Brain pericyte (primary cell): ENCODE measurements at places on chromosomes 5 and 9.

GRCh38 chr9:114025760-114026159 lies 52.3 kb downstream of the AMBP start:
- no peak for DNase-seq

DNA sequence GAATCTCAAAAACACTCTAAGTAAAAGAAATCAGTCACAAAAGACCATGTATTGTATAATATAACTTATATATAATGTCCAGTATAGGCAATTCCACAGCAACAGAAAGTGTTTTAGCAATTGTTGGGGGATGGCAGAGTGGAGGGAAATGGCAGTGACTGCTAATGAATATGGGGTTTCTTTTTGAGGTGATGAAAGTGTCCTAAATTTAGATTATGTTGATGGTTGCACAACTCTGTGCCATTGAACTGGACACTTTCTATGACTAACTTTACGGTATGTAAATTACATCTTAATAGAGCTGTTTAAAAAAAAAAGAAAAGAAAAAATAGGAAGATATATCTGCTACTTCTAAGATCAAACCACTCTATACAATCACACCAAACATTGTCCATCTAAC lies 124.9 kb upstream of the ZNF462 start:
- DNase-seq, result no peak

DNA sequence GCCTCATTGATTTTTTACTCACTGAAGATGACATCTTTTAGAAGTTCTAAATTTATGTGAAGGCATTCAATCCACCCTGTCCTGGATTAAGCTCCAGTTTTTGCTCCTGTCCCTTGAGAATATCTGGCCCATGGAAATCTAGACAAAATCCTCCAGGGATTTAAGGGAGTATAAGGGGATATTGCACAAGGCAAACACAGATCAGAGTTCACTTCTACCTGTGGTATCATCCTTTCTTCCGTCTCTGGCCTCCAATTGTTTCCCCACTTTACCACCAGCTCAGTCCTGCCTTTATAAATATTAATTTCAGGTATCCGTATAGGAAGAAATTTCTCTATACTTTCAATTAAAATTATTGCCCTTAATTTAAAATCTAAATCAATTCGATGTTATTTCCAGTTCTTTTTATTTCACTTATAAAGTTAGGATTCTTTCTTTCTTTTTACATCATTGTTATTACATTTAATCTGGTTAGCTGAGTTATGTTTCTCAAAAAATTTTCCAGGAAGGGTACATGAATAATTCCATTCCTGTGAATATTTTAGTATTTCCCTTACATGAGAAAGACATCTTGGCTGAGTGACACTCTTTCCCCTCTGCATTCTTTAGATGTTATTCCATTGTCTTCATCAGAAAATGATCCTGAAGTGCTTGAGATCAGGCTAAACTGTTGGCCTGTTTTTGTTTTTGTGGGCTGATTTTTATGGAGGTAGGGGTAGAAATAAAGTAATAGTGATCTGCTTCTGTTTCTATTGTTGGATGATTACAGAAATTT lies 194.3 kb upstream of the MAP3K1 start:
- DNase-seq, result no peak

- no peak for DNase-seq
These were observed 115.9 kb downstream of the ATPSCKMT start for GRCh38 chr5:10133830-10134229.

DNA sequence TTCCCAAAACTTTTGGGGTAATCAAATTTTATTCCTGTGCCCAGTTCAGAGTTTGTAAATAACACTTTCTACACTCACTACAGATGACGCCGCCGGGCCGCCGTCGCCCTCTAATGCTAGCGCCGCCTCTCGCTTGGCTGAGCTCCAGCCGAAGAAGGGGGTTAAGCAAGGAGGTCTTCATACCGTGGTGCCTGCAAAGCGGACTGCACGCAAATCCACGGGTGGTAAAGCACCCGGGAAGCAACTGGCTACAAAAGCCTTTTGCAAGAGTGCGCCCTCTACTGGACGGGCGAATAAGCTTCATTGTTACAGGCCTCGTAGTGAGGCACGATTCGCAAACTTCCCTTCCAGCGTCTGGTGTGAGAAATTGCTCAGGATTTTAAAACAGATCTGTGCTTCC lies 280.4 kb downstream of the MEF2C start:
- DNase-seq, result no peak

DNA sequence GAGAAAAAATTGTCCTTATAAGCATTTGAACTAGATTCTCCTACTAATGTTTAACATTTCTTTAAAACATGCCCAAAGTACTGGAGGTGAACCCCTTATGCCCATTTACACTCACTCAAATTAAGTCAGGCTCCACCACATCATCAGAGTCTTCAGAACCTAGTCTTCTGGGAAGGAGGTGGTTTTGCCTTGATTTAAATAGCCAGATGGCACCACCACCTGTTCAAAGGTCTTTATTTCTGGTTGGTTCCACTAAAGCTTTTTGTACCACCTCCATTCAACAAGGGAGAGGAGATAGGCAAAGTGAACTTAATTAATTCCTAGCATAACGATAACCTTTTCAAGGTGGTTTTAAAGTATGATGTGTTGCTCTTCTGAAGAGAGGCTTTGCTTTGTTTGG lies 189.5 kb downstream of the SLF1 start:
- no peak for DNase-seq

GRCh38 chr9:2086971-2087370 lies 71.8 kb downstream of the SMARCA2 start:
- no peak for DNase-seq

DNA sequence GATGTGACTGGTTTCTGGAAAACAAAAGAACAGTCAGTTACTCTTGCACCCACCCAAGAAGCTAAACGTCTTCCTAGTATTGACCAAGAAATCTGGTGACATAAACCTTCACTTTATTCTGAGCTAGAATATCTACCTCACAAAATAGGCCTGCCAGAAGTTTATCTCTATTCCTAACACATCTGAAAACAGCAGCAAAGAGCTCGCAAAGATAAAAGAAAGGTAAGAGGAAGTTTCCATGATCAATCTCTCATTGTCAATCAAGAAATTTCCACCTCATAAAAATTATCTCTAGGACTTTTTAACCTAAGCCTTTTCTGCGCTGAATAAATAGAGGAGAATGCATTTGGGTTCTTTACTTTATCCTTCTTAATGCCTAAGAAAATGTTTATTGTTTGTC lies 17.3 kb upstream of the ZNF474 start:
- DNase-seq, result no peak

DNA sequence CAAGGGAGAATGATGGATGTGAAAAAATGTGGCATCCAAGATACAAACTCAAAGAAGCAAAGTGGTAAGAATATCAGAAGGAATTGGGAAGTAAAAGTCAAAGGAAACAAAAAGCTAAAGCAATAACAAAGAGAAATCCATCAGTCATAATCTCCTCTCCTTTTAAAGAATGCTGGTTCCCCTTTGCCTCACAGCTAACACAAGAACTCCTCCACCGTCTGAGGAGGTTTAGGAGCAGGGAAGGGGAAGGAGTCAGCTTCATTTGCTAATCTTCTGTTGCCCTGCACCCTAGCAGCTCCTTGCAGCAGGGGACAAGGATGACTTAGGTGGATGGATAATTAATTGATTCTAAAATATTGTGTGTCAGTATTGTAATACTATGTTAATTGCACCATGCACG lies 16.4 kb downstream of the CD274 start:
- DNase-seq, result no peak

GRCh38 chr5:38509185-38509584 lies 47.3 kb downstream of the LIFR start:
- DNase-seq, result no peak

GRCh38 chr9:9387511-9388115 lies 1225.2 kb downstream of the PTPRD start:
- DNase-seq, result no peak

- no peak for DNase-seq
These were observed 15.0 kb downstream of the ACSL6 start for GRCh38 chr5:131996210-131997025.

GRCh38 chr9:116646661-116647514 lies 40.2 kb upstream of the TRIM32 start:
- DNase-seq, result no peak

GRCh38 chr5:139075066-139076050 lies 122.8 kb downstream of the SIL1 start:
- no peak for DNase-seq

- no peak for DNase-seq
These were observed 136.0 kb downstream of the MVB12B start for GRCh38 chr9:126462617-126463016.

- peak; percentile 39 for DNase-seq
These were observed 75.9 kb upstream of the PRR16 start for GRCh38 chr5:120388016-120388781.

GRCh38 chr5:132445930-132446329 lies 44.6 kb downstream of the IRF1 start:
- no peak for DNase-seq

DNA sequence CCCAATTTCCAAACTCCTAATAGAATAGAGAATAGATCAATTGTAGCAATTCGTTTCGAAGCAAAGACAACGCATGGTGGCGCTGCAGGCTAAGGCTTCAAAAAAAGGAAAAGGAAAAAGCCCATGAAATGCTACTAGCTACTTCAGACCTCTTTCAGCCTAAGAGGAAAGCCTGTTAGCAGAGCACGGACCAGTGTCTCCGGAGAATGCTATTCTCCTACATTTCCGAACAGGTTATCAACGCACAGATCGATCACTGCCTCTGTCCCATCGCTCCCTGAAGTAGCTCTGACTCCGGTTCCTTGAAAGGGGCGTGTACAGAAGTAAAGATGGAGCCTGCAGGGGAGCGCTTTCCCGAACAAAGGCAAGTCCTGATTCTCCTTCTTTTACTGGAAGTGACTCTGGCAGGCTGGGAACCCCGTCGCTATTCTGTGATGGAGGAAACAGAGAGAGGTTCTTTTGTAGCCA lies at the start of gene PCDHB15:
TSS of gene PCDHB15 (plus strand) at position 146 of the 468 bp plus-strand sequence. CDS start at position 330, 184 bp downstream.
- no peak for DNase-seq

DNA sequence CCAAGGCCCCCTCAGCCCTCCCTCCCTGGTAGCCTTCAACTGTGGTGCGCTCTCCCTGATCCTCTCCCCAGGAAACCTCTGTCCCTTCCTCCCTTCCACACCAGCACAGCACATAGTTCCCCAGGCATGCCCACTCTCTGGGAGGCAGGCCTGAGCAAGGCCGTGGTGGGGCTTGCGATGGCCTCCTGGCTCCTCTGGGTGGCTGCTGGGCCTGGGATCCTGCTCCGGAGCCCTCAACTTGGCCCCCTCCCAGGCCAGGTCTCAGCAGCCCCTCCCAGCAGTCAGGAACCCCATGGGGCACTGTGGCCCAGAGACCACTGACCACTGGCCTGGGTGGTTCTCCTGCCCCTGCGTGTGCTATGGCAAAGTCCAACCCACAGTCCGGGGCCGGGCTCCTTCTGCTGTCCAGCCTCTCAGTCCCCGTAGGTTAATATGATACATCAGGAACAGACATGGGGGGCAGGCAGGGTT lies 125.8 kb downstream of the ZNF354C start:
- no peak for DNase-seq

GRCh38 chr5:58753446-58753845 lies 170.6 kb downstream of the RAB3C start:
- DNase-seq, result no peak

GRCh38 chr9:114347675-114348074 lies 18.0 kb downstream of the ORM2 start:
- no peak for DNase-seq

GRCh38 chr5:149779124-149779465 lies 49.0 kb downstream of the PPARGC1B start:
- no peak for DNase-seq

DNA sequence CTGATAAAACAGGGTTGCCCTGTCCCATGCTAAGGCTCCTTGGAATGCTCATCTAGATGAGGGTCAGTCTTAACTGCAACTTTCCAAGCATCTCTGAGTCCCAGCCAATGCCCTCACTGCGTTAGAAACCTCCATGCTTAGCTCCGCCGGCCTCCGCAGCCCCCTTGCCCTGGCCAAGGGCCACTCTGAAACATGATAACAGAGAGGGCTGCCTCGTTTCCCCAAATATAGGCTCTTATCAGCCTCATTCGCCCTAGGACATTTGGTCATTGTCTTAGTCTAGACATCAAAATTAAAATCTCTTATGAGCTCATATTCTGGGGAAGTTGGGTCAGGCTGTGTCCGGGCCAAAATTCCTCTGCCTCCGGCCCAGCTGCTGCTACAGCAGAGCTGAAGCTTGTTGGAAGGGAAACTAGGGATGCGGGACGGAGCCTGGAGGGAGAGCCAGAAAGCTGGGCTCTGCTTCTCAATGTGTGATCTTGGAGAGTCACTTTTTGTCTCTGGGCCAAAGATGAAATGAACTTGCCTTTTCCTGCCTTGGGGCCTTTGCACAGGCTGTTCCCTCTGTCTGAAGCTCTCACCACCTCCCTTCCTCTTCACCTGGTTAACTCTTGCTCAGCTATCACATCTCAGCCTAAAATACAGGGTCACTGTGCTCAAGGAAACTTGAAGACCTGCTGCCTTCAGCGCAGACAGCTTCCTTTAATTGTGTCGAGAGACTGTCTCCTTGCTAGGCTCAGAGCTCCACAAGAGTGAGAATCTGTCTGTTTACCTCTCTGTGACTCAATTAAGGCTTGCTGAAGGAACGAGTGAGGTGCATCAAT lies 191.3 kb downstream of the RGS3 start:
- DNase-seq, result no peak

- no peak for DNase-seq
These were observed 56.5 kb downstream of the SLC22A5 start for GRCh38 chr5:132425975-132426524.

- DNase-seq, result no peak
These were observed 32.3 kb downstream of the SH3GLB2 start for GRCh38 chr9:128995791-128996190.

GRCh38 chr9:116585896-116586295 lies 101.2 kb upstream of the TRIM32 start:
- no peak for DNase-seq

GRCh38 chr9:110821064-110821463 lies 152.5 kb downstream of the MUSK start:
- DNase-seq, result no peak

DNA sequence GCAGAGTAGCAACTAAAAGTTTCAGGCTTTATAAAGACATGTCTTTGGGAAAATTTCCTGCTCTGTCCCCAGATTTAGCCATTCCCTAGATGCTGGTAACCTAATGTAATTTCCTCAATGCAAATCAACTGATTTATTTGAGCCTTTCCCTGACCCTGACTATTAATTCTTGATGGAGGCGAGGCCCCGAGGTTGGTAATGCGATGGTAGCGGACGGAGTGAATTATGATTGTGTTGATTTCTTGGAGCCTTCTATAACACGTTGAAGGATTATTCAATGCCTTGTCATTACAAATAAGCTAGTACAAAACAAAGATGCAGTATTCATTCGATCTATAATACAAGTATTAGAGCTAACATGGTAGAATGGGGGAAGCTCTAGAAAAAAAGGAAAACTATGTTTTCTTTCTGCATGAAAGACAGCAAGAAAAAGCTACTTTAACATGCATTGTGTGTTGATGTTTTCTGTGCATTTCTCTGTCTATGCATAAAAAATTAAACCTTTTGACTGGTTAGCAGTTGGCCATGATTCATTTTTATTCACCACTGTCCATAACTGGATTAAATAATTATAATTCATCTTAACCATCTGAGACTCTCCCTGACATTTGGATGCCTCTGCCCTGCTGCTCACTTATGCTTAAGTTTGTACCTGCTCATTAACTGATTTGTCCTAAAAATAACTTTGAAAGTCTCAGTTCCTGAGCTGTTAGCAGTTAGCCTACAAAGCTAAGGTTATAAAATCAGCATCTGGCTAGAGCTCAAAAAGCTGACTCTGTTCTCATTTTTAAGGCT lies 490.2 kb upstream of the NUDT12 start:
- no peak for DNase-seq
